Mesenteric fat pad (tissue), 1 donor: ENCODE measurements at places on chromosomes 6 and 20.

DNA sequence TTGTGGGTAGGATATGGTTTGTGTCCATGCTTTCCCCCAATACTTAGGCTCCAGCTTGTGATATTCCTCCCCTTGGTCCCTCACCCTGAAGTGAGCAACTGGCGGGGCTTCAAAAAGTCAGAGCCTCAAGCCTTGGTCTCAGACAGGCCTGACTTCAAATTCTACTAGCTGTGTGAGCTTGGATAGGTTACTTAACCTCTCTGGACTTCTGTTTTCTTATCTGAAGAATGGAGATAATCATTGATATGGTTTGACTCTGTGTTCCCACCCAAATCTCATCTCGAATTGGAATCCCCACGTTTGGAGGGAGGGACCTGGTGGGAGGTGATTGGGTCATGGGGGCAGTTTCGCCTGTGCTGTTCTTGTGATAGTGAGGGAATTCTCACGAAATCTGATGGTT is 94.9 kb upstream of the CD83 start:
- DNase-seq = no peak

DNA sequence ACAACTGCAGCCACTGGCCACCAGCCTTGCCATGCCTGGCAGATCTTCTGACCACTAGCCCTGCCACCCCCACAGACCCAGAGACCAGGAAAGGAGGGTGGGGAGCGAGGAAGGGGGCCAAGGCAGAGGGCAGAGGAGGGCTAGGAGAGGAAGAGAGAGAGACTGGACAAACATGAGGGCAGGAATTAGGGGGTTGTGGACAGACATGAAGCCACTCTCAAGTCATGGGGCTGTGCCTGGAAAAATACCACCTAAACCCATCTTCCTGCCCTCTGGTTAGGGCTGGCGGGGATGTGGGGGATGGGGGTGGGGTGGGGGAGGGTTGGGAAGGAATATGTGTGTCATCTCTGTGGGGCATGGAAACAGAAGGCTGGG is 1.4 kb upstream of the SLC29A1 start:
- no peak for DNase-seq

- DNase-seq = no peak
These were observed 48.1 kb downstream of the NOL4L start for GRCh38 chr20:32536851-32537656.

DNA sequence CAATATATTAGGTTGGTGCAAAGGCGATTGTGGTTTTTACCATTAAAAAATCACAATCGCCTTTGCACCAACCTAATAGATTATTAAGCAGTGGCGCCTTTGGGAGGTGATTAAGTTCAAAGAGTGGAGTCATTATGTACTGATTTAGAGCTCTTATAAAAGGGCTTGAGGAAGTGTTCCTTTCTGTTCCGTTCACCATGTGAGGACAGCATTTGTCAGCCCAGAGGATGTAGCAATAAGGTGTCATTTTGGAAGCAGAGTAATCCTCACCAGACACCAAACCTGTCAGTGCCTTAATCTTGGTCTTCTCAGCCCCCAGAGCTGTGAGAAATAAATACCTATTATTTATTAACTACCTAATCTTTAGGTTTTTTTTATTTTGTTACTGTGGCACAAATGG is 542.1 kb upstream of the MAN1A1 start:
- DNase-seq = no peak

- no peak for DNase-seq
These were observed 28.2 kb downstream of the CNR1 start for GRCh38 chr6:88137915-88138314.

GRCh38 chr20:64224351-64225170 is 31.0 kb upstream of the PCMTD2 start:
- no peak for DNase-seq

DNA sequence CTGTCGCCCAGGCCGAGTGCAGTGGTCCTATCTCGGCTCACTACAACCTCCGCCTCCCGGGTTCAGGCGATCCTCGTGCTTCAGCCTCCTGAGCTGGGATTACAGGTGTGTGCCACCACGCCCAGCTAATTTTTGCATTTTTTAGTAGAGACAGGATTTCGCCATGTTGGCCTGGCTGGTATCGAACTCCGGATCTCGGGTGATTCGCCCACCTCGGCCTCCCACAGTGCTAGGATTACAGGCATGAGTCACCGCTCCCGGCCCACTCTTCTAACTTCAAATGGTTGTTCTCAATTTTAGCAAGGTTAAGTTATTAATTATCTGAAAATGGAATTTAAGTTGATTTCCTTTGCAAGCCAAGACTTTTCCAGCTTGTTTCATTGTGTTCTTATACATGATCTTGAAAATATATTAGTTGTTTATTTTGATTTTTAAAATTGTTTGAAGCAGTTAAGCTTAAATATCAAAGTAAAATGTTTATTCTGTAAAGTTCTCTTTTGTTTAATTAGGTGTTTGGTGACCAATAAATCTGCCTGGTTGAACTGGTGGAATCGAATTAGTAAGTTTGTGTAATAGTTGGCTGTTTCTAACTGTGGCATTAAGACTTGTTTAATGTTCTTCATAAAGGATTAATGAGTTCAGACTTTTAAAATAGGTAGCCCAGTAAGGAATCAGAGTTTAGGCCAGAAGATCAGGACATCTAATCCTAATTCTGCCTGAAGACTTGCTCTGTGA is 2.3 kb downstream of the PM20D2 start:
- no peak for DNase-seq

GRCh38 chr6:53959717-53960116 is 151.5 kb upstream of the MLIP start:
- DNase-seq = no peak

DNA sequence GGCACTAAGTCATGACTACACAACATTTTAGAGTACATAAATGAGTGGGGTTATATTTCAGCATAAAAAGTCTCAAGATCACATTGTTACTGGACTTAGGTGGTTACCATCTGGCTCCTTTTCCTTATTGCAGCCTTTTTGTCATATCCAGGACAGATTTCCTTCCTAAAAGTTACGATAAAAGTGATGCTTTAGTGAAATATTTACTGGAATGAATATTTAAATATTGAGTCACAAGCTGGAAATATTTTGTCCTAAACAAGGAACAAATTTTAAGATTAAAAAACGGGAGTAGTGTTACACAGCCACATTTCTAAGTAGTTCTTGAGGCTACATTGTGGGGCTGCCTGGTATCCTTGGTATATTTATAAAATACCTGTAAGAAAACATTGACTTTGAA is 52.2 kb downstream of the CDC40 start:
- no peak for DNase-seq

- DNase-seq = no peak
These were observed 95.5 kb downstream of the QRSL1 start for GRCh38 chr6:106724848-106725247.

DNA sequence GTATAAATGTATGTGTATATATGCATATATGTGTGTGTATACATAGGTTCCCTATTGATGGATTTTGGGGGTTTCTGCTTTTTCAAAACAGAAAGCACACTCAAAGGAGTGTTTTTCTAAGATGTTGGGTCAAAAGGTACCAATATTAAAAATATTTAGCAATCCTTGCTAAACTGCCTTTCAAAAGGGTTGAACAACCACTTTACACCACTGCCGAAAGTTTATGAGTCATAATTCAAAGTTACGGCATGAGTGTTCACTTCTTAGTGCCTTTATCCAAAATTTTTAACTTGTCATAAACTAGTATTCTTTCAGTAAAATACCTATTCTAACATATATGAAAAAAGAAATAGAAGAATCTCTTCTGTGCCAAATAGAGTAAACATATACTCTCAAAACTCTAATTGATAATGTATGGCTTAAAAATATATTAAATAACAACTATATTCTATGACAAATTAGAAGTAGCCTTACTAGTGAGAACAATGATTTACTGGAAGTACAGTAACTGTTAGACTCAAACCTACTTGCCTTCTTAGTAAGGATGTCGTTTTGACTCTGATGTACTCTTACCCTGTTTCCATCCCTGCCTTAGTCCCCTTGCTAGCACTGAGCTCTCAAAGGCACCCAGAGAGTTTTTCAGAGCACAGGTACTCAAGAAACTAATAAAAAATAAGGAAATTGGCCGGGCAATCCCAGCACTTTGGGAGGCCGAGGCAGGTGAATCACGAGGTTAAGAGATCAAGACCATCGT is 136.1 kb downstream of the INSM1 start:
- no peak for DNase-seq

- DNase-seq = no peak
These were observed 92.1 kb upstream of the NEDD9 start for GRCh38 chr6:11324453-11325015.

GRCh38 chr20:11080010-11080409 is 406.2 kb upstream of the JAG1 start:
- DNase-seq = no peak

DNA sequence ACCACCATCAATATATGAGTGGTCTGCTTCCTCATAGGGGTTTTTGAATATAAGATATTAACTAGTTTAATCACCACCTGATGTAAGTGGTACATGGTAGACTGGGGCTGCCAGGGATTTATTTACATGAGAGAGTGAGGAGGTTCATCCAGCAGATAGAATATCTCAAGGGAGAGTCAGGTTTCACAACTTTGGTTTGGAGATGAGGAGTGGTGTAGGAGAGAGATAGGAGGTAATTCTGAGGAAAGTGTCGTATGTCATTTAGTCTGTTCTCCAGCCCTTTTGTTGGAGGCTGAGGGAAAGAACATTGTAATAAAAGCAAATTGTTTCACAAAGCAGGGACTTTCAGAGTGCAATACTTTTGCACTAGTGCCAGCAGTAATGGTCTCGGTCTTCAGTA is 16.8 kb downstream of the L3MBTL3 start:
- no peak for DNase-seq

GRCh38 chr6:5435449-5435848 is 174.1 kb downstream of the FARS2 start:
- DNase-seq = no peak

GRCh38 chr6:111563581-111563980 is 42.1 kb downstream of the TRAF3IP2 start:
- DNase-seq = no peak

DNA sequence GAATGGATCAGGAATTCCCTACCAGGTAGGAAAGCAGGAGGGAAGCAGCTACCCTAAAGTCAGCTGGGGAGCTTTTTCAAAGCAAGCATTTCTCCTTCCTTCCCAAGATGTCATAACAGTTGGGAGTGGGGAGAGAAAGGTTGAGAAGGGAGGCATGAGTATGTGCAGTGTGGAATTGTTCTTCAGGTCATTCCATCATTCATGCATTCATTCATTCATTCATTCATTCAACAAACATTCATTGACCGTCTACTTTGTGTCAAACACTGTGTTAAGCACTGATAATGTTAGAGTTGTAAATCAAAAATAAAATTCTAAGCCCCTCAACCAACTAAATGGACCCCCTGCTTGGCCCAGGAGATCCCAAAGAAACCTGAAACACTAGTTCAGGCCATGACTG is 49.2 kb upstream of the FAM184A start:
- DNase-seq = no peak

GRCh38 chr6:21826023-21826422 is 232.5 kb downstream of the SOX4 start:
- DNase-seq = no peak

- no peak for DNase-seq
These were observed 178.0 kb downstream of the DTNBP1 start for GRCh38 chr6:15484821-15485220.

DNA sequence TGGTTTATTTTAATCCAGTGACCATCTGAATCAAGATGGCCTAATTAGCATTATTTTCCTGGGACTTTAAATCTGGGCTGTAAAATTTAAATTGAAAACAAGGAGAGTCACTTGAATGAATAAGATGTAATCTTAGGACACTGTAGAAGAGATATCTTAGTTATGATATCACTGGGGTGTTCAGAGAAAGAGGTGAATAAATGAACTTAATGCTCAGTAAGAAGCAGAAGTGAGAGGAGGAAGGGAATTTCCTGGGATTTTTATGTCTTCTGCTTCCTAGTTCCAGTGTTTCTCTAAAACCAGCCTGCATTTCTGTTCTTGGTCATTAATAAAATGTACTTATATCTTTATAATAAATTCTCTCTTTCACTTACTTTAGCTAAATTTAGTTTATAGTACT is 136.8 kb upstream of the PTPRK start:
- no peak for DNase-seq

GRCh38 chr6:27177485-27178406 is 69.8 kb upstream of the PRSS16 start:
- peak; percentile 92 for DNase-seq

GRCh38 chr6:28922004-28922820 is 1.6 kb downstream of the TRIM27 start:
- DNase-seq = no peak

DNA sequence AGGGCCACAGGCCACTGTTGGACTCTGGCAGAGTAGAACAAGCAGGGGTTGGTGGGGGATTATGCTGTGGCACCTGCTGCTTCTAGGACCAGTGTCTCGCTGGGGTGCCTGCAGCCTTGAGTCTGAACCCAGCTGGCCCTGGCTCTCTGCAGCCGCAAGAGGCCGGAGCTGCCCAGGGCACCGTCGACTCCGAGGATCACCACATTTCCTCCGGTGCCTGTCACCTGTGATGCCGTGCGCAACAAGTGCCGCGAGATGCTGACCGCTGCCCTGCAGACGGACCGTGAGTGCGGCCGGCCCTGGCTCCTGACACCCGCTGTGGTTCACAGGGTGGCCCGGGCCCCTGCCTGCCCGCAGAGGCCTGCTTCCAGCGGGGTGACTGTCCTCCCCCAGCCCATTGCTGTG is 6.2 kb downstream of the TCEA2 start:
- no peak for DNase-seq

DNA sequence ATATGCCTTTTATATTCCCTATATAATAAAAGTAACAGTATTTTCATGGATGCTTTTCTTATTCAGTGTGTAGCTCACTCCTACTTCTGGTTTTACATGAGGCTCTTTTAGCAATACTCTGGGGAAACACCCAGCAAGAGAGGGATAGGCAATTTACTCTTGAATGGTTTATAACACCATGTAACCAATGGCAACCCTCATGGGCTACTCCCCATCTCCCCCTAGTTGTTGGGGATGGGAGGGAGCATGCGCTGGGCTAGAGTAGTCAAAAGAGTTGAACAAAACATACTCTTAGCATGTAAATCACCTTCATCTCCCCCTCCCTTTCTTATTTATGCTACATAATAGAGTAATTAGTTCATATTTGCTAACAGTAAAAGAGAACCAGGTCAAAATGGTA is 140.1 kb upstream of the LRFN2 start:
- peak; percentile 9 for DNase-seq

GRCh38 chr6:161889324-161889723 is 615.5 kb upstream of the AGPAT4 start:
- DNase-seq = no peak

GRCh38 chr6:52546192-52546591 is 30.7 kb downstream of the TRAM2 start:
- no peak for DNase-seq
